ENCODE measurements at places on chromosomes 2 and 18.

- DNase-seq = no peak
Observed at GRCh38 chr2:226730481-226730880, 69.1 kb downstream of the IRS1 start.

GRCh38 chr2:237558961-237559641, 7.3 kb upstream of the PRLH start:
- peak; percentile 32 for DNase-seq

- DNase-seq = no peak
Observed at GRCh38 chr2:106147665-106148064, 46.4 kb downstream of the UXS1 start.

DNA sequence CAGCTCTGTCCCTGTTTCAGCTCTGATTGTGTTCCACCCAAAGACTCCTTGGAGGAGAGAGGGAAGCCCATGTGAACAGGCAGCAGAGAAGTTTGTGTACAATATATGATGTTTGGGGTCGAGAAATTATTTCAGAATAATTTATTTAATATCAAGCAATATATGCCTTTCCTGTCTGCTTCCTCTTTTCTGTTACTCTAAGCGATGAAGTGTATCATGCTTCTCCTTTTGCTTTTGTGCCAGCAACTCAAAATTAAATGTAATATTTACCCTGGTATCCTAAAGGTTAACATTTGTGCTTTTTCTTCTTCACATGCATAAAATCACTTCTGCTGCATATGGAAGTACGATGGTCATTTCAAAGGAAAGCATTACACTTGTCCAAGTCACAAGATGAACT, 2.4 kb upstream of the NTSR2 start:
- no peak for DNase-seq

DNA sequence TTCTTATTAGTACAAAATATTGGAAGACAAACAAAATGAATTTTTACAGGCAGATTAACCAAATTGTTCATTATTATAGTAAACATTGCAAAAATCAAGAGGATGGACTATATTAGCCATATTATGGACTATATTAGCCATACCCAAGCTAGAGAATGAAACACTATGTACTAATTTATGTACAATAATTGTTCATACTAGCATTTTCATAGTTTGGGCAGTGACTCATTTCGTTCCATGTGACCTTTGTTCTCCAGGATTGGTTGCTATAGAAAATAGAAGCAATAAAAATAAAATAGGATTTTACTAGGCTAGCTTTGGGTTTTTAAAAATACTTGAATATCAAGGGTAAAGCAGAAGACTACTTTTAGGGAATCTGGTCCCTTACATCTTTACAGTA, 176.8 kb downstream of the ZEB2 start:
- no peak for DNase-seq

DNA sequence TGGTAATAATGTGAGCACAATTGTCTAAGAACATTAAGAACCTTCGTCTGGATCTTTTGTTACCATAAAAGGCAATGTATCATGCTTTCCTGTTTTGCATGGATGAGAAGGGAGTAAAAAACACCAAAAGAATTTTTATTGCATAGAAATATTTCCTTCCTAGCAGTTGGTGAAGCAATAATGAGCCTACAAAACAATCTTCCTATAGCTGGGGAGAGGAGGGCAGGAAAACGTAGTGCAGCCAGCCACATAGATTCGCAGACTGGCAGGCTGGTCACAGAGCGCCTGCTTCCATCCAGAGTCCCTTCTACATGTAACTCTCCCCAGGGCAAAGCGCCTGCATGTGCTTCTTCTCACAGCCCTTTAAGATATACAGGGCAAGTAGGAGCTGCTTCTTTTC, 190.4 kb downstream of the BABAM2 start:
- no peak for DNase-seq
